Smooth muscle cell of trachea (primary cell): ENCODE measurements at places on chromosomes 12 and 14. TPM values are rescaled to one million over a fixed set of nuclear protein-coding genes. Genes with fewer than 3 reads are reported as not detected.

Gene SLC25A21
- 0.73 and 0.83 TPM in 2 replicates for total RNA-seq

Gene ZBTB42
- 3.2 and 5.6 TPM in 2 replicates for total RNA-seq

Gene OTOGL
- total RNA-seq, result under 0.01 and 0.29 TPM in 2 replicates

Gene MYF5
- not detected in 2 replicates for total RNA-seq

Gene SERPINA3
- 0.15 and 3.5 TPM in 2 replicates for total RNA-seq

Gene APOLD1
- 2.6 and 13.7 TPM in 2 replicates for total RNA-seq

Gene GUCY2C
- not detected in 2 replicates for total RNA-seq

Gene MYO1H
- total RNA-seq, result not detected in 2 replicates

Gene MEG3
- total RNA-seq, result 164 and 360 TPM in 2 replicates
